NCI-H69 (cell line): ENCODE measurements at places on chromosomes 2 and 18.

- no peak for DNase-seq
Observed at GRCh38 chr2:172655091-172655837, 80.4 kb upstream of the RAPGEF4 start.

DNA sequence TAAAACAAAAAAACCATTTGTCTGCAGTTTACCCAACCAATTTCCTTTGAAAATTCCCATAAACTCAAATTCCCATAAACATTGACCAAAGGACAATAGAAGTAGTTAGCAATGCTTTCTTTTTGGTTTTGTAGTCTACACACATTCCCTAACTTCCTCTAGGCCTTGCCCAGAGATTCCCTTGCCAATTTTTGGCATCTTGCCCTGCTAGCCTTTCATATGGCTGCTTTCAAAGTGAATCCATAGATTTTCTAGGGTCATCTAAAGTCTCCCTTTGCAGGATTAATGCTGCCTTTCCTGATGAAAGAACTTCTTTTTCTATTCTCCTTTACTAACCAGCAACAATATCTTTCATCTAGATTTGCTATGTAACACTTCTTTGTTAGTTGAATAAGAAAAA lies 33.4 kb downstream of the THSD7B start:
- DNase-seq, result peak; percentile 16

DNA sequence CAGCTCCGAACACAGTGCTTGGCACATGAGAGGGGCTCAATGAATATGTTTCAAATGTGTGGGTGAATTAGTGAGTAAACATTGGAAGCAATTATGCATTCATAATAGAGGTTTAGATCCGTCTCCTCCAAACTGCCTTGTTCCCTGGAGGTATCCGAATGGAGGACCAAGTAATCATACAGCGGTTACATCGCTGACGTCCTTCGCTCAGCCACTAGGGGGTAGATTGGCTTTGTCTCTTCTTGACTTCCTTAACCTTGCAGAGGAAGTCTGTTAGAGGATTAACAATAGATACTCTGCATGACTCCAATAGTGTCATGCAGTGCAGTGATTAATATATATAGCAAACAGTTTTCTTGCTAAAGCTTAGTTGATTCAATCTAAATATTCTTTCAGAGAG lies 517.0 kb downstream of the PTPRM start:
- peak; percentile 96 for DNase-seq

DNA sequence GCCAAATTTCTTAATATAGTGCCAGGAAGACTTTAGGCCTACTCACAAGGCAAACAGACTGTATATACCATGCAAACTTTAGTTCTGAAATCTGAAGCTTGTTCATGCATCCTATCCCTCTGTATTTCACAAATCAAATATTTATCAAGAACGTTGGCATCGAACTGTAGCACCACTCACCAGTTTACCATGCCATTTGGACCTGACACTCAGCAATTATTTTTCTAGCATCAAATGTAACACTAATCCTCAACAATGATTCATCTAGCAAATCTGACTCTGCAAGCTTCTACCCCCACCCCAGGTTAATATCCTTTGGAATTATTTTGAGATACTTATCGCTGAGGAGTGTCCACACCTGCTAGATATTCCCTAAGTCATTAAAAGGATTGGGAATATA lies 1506.6 kb downstream of the LRP1B start:
- peak; percentile 76 for DNase-seq

- DNase-seq, result peak; percentile 57
Observed at GRCh38 chr2:183490914-183491313, 366.7 kb downstream of the NUP35 start.

DNA sequence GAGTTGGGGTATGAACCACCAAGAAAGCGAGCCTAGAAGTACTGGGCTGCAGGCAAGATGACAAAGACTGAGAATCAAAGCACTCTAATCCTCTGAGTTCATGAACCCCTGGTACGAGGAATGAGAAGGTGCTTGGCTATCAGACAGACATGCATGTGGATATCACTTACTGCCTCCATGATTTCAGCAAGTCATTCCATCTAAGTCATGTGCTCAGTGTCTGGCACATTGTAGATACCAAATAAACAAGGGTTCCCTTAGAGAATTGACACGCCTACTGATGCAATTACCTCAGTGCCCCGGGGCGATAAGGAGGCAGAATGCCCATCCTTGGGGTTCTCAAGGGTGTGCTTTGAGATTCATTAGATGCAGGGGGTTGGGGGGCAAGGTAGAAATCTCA lies 125.6 kb upstream of the PKDCC start:
- peak; percentile 35 for DNase-seq

- DNase-seq, result no peak
Observed at GRCh38 chr2:102498414-102498813, 25.4 kb downstream of the SLC9A4 start.

DNA sequence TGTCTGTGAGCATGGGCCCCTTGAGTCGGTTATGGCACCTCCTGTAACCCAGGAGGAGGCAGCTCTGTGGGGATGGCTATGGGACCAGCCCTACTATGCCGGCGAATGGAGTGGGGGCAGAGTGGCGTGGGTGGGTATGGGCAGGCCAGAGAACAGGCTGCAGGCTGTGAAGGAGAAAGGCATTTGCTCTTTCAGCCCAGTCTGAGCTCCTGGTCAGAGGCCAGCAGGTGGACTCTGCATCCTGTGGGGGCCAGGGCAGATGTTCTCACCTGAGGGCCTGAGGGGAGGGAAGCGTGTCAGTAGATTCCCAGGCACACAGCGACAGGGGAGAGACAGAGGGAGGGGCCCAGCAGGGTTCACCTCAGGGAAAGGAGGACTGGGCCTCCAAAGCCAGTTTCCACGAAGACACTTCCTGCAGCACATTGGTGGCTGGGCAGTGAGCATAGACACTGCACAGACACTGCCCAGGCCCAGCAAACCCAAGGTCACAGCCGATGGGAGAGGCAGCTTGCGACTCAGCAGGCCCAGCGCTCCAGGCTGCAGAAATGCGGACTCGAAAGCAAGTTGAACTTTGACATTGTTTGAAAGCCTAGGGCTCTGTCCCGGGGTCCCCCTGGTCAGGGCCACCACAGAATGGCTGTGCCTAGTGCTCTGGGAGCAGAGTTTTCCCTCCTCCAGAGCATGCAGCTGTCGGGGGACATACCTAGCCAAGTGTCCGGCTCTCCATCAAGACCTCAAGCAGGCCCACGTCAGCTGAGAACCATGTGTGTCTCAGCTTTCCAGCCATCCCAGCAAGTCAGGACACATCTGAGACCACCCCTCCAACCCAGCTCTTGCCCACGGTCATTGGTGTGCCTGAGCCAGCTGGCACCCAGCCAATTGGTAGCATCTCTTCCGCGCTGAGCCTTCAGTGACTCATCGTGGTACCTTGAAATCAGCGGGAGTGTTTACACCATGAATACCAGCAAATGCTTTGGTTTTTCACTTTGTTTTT lies 53.8 kb downstream of the TGOLN2 start:
- DNase-seq, result peak; percentile 56

GRCh38 chr18:49344096-49344495 lies 116.3 kb downstream of the DYM start:
- no peak for DNase-seq

- DNase-seq, result no peak
Observed at GRCh38 chr18:69830189-69830588, 117.5 kb downstream of the CD226 start.

DNA sequence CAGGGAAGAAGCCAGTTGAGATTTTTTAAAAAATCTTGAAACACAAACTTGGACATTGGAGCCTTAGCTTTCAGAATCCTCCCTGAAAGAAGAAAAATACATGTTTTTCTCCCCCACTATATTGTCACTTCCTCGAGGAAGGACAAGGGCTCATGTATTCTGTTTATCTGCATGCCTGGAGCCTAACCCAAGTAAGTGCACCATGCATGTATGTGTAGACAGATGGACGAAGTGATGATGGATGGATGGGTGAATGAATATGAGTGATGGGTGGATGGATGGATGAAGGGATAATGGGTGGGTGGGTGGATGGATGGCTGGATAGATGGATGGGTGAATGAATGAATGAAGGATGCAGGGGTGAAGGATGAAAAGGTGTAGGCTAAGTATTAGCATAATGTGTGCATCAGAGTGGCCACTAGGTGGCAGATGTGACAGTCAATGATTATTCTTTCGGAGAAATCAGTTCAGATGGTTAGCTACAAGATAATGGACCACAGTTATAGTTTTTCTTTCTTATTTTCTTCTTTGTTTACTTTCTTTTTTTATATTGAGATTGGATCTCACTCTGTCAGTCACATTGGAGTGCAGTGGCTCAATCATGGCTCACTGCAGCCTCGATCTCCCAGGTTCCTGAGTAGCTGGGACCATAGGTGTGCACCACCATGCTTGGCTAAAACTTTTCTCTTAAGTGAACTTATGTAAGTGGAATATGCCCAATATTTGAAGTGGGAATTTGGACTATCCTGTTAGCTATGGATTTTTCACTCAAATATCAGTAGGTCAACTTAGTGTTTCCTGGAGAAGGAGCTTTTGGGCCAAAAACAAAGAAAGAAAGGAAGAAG lies 18.5 kb upstream of the CCDC93 start:
- peak; percentile 34 for DNase-seq

DNA sequence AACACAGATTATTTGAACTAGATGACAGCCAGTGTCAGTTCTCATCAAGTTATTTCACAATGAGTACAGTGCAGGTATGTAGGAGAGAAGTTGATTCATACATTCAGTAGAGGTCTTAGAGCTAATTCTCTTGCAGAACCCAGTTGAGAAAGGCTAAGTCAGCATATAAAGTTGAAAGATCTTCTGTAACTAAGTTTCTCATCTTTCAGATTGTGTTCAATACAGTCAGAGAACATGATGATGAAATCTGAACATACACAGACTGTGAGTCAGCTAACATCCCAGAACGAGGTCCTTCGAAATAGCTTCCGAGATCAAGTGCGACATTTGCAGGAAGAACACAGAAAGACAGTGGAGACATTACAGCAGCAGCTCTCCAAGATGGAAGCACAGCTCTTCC lies 41.9 kb upstream of the LIMS1 start:
- no peak for DNase-seq
